Fibroblast of lung (primary cell): ENCODE measurements at places on chromosomes 16 and 17. TPM values are rescaled to one million over a fixed set of nuclear protein-coding genes. Genes with fewer than 3 reads are reported as not detected.

- no peak overlapping the region for H3K4me3 ChIP-seq
- H3K27me3 ChIP-seq: peaks cover 2% of the 10 kb centered on the region
- DNase-seq: no peak
- no peaks in the 10 kb centered on the region for H3K36me3 ChIP-seq
These were observed 21.0 kb upstream of the MAPK3 start for GRCh38 chr16:30144017-30144416.

The HSD11B2 gene
- total RNA-seq: under 0.01 TPM in 1 of 2 replicates, not detected in the other

The RPTOR gene
- total RNA-seq: 15.2 and 22.8 TPM in 2 replicates

The CHRNE gene
- 0.51 and 0.66 TPM in 2 replicates for total RNA-seq

GRCh38 chr16:6714510-6714909 is 618.1 kb upstream of the RBFOX1 start:
- no peak for DNase-seq
- no peak overlapping the region for H3K27ac ChIP-seq
- no peaks in the 10 kb centered on the region for H3K36me3 ChIP-seq
- H3K4me1 ChIP-seq: no peaks in the 10 kb centered on the region

- H3K27me3 ChIP-seq: no peaks in the 10 kb centered on the region
- no peak overlapping the region for H3K4me3 ChIP-seq
- H3K36me3 ChIP-seq: no peaks in the 10 kb centered on the region
- peaks cover 20% of the 10 kb centered on the region for H3K4me1 ChIP-seq
- DNase-seq: no peak
These were observed 129.0 kb upstream of the CIBAR2 start for GRCh38 chr16:85240982-85241924.

GRCh38 chr16:4354512-4355409 is 3.6 kb upstream of the PAM16 start:
- no peak overlapping the region for H3K27ac ChIP-seq
- peaks cover 2% of the 10 kb centered on the region for H3K36me3 ChIP-seq
- peaks cover 4% of the 10 kb centered on the region for H3K4me1 ChIP-seq
- no peaks in the 10 kb centered on the region for H3K27me3 ChIP-seq
- DNase-seq: no peak
- H3K4me3 ChIP-seq: no peak overlapping the region

DNA sequence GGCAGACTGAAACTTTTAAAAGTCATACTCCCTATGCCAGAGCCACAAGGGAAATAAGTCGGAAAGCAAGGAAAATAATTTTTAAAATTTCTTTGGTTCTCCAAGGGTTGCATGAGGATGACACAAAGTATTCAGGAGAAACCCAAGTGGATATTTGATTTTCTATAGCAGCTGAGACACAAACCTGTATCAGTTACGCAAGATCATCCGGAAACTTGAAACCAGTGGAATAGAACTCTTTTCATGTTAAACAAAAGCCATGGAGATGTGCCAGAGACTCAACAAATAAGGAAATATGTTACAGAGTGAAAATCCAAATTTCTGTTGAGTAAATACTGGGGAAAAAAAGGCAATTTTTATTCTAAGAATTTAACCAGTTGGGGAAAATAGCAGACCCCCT is 294.7 kb downstream of the KIF2B start:
- no peak for DNase-seq
- no peak overlapping the region for H3K4me3 ChIP-seq
- no peaks in the 10 kb centered on the region for H3K4me1 ChIP-seq
- H3K27ac ChIP-seq: no peak overlapping the region

The BOLA2B gene
- 12.6 and 18.0 TPM in 2 replicates for total RNA-seq

The CMTM1 gene
- total RNA-seq: 1.5 and 2.3 TPM in 2 replicates

- no peak overlapping the region for H3K27ac ChIP-seq
- no peaks in the 10 kb centered on the region for H3K4me1 ChIP-seq
- DNase-seq: no peak
- no peaks in the 10 kb centered on the region for H3K36me3 ChIP-seq
These were observed 31.4 kb upstream of the TBX2 start for GRCh38 chr17:61368049-61368831.

DNA sequence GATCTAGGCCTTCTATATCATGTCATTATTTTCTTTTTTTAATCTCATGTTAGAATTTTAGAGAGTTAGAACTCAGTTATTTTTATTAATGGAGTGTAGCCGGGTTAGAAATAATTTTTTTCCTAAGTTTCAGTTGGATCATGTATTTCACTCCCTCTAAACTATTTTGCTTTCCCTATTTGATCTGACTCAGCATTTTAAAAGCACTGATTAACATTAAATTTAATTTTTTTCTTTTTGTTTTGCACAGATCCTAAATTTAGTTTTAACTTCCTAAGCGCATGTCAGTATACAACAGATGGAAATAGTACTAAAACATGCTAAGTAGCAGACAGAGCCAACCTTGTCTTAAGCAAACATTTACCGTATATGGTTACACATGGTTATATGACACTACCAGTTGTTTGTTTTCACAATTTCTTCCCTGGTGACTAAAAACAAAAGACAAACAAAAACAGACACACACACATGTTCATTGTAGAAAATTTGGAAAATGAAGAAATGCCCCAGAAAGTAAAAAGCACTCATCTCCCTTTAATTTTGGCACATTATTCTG is 33.6 kb upstream of the RAB11FIP4 start:
- no peak overlapping the region for H3K27ac ChIP-seq
- H3K4me1 ChIP-seq: no peaks in the 10 kb centered on the region
- peak; percentile 75 for DNase-seq
- no peak overlapping the region for H3K4me3 ChIP-seq
- H3K27me3 ChIP-seq: no peaks in the 10 kb centered on the region

DNA sequence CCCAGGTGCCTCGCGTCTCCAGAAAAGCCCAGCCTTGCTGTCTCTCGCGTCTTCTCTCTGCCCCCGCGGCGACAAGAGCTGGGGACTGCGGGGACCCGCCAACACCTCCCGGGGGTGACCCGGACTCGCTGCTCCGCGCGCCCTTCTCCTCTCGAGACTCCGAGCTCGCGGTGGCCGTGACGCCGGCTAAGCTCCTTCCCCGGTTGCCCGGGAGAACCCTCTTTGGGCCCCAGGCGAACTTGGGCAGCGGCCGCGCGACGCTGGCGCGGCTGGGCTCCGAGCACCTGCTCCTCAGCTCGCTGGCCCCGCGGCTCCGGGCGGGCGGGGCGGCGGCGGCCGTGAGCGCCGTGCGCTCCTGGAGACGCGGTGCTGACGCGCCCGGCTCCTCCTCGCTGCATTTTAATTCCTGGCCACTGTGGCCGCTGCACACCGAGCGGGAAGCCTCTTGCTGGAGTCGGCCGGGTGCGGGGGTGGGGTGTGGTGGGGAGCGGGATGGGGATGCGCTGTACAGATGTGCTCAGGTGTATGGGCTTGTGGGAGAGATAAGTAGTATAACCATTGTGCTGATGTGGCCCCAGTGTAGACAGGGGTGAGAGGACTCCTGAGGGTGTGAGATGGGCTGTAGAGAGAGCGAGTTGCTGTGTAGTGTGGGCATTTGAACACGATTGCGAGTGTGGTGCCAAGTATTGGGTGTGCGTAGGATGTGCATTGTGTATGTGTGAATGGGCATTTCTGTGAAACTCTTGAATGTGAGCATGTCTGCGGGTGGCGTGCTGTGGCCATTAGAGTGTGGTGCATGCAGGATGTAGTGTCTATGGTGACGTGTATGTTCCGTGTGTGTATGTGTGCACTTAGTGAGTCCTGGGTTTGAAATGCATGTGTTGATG is at the start of gene ASIC2:
TSS of gene ASIC2 (minus strand) at position 315 of the 887 bp plus-strand sequence.
- no peaks in the 10 kb centered on the region for H3K4me1 ChIP-seq
- peaks cover 13% of the 10 kb centered on the region for H3K27me3 ChIP-seq

GRCh38 chr17:34556384-34556783 is 23.0 kb upstream of the TMEM132E start:
- H3K36me3 ChIP-seq: no peaks in the 10 kb centered on the region
- DNase-seq: no peak
- H3K4me3 ChIP-seq: no peak overlapping the region
- no peaks in the 10 kb centered on the region for H3K4me1 ChIP-seq
- no peaks in the 10 kb centered on the region for H3K27me3 ChIP-seq

- no peaks in the 10 kb centered on the region for H3K27me3 ChIP-seq
- H3K27ac ChIP-seq: no peak overlapping the region
- no peak overlapping the region for H3K4me3 ChIP-seq
- H3K36me3 ChIP-seq: peaks cover 11% of the 10 kb centered on the region
- no peak for DNase-seq
- no peaks in the 10 kb centered on the region for H3K4me1 ChIP-seq
These were observed 868 bp downstream of the CCDC154 start for GRCh38 chr16:1443403-1443973.

DNA sequence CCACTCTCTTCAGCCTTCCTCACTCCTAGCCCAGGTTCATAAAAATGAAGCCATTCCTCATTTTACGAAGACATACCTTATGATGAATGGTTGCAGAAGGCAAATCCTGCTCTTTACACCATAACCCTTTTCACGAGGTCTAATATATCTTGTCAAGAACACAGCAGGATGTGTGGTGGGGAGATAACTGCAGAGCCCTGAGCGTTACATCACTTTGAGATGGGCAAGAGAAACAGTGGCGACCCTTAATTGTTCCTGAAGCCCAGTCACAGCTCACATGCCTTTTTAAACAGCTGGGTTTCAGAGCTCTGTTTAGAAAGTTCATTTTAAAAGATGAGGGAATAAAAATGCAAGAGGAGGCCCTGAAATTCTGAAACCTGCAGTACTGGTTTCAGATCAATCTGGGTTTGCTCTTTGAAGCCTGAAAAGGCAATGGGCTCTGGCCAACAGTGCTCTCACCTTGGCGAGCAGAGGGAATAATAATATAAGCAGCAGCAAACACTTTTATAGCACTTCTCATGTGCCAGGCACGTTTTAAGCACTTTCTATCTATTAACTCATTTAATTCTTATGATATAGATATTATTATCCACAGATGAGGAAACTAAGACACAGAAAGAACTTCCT is 2.9 kb downstream of the FAM117A start:
- no peaks in the 10 kb centered on the region for H3K36me3 ChIP-seq
- no peak overlapping the region for H3K4me3 ChIP-seq
- no peak overlapping the region for H3K27ac ChIP-seq
- peaks cover 16% of the 10 kb centered on the region for H3K27me3 ChIP-seq

- no peak overlapping the region for H3K27ac ChIP-seq
- no peak overlapping the region for H3K4me3 ChIP-seq
- H3K4me1 ChIP-seq: no peaks in the 10 kb centered on the region
- no peak for DNase-seq
- H3K36me3 ChIP-seq: no peaks in the 10 kb centered on the region
- no peaks in the 10 kb centered on the region for H3K27me3 ChIP-seq
These were observed 60.1 kb upstream of the DYNLRB2 start for GRCh38 chr16:80480664-80481063.

The VMO1 gene
- 0.33 and 1.5 TPM in 2 replicates for total RNA-seq

GRCh38 chr17:34367486-34368195 is 4.6 kb upstream of the CCL1 start:
- no peaks in the 10 kb centered on the region for H3K4me1 ChIP-seq
- H3K36me3 ChIP-seq: no peaks in the 10 kb centered on the region
- H3K27ac ChIP-seq: no peak overlapping the region
- peaks cover 5% of the 10 kb centered on the region for H3K27me3 ChIP-seq

The USP22 gene
- total RNA-seq: 178 and 235 TPM in 2 replicates

DNA sequence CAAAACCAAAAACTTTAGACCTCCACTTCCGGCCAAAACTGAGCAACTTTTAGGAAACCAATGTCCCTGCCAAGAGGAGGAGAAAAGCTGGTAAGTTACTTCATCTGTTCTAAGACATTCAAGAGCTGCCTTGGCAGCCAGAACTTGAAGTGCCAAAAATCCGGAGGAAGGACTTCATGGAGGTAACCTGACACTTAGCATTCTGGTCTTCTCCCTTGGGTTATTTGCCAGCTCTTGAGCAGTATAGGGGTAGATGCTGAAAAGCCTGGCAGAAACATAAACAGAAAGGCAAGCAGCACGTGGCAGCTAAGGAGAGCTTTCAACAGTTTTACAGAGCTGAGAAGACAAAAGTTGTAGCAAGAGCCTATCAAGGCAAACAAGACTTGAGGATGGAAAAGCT is 53.2 kb downstream of the CDYL2 start:
- no peaks in the 10 kb centered on the region for H3K4me1 ChIP-seq
- no peak overlapping the region for H3K4me3 ChIP-seq
- no peaks in the 10 kb centered on the region for H3K27me3 ChIP-seq
